Fibroblast of the conjunctiva (primary cell): ENCODE measurements at places on chromosomes 4 and X.

DNA sequence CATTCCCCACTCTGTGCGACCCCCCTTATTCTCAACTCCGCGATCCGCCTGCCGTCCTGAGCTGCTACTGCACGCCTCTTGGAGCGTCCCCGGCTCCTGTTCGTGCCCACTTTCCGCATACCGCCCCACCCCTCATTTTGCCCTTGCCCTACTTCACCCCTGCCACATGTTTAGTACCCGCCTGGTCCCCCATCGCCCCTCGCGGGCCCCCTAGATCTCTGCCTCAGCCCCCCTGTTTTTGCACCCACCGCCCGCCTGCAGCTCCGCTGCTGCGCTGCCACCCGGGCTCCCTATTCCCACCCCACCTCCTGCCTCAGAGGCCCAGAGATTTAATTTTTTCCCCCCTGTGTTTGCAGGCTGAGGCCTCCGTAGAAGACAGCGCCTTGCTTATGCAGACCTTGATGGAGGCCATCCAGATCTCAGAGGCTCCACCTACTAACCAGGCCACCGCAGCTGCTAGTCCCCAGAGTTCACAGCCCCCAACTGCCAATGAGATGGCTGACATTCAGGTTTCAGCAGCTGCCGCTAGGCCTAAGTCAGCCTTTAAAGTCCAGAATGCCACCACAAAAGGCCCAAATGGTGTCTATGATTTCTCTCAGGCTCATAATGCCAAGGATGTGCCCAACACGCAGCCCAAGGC, 1.4 kb downstream of the MAGED1 start:
- no peak for DNase-seq

- DNase-seq = no peak
Measured at GRCh38 chr4:88533088-88533790, 9.7 kb upstream of the PYURF start.

DNA sequence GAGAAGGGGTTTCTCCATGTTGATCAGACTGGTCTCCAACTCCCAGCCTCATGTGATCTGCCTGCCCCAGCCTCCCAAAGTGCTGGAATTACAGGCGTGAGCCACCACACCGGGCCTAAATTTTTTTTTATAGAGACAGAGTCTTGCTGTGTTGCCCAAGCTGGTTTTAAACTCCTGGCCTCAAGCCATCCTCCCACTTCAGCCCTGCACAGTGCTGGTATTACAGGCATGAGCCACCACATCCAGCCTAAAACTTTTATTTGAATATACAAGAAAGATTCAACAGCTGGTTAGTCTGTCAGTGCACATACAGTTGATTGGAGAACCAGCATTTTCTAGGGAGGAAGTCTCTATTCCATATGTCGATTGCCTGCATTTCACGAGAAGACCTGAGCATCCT, 91.2 kb downstream of the LRP2BP start:
- DNase-seq = no peak

GRCh38 chr4:178081176-178081575, 638.9 kb upstream of the AGA start:
- DNase-seq = no peak

DNA sequence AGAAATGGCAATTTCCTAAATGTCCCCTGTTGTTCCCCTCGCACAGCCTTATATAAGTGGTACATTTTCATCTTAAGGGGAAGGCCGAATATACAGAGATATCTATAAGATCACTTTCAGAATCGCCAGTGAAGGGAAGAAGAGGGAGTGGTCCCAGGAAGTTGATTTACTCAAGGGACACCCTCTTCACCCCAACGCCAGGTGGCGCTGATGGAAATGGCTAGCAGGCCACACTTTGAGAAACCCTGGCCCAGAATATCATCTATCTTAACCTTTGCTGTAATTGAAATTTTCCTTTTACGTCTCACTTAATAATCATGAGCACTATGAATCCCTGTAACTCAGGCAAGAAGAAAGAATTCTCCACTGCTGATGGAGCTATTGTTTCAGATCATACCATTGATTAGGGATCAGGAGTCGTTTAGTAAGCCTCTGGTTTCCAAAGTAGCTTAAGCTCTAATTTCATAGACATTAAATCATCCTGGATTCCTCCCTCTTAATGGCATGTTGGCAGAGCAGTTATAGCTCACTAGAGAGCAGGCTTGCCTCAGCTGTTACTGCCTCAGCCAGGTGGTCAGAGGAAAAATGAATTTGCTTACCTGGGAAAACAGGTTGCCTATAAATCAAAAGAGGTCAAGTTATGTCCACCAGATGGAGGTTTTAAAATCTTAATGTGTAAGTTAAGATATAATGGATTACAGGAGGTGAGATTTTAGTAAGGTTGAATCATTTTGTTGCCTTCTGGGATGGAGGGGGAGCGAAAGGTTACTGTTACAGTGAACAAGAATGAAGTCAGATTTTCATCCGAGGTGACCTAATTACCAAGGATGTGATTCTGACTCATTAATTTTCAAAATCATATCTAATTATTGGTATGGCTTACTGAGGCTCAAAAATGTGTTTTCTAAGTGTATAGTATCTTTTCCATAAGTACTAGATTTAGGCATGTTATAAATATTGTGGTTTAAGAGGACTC, 941.2 kb upstream of the TENM3 start:
- no peak for DNase-seq

DNA sequence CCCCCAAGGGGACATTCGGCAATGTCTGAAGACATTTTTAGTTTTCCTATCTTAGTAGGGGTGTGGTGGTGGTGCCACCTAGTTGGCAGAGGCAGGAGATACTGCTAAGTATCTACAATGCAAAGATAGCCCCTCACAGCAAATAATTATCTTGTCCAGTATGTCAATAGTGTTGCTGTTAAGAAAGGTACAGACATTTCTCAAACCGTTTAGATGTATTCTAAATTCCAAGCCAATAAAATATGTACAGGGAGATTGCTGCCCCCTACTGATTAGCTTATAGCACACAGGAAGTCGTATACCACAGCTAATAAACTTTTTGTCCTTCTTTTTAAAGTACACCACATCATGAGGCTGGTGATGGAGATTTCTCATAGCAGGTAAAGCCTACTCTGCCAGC, 260.5 kb downstream of the TMA16 start:
- DNase-seq = no peak

GRCh38 chr4:140046543-140046942, 107.4 kb downstream of the MAML3 start:
- DNase-seq = no peak
